ENCODE measurements at places on chromosomes 5 and 9.

- DNase-seq = no peak
Measured at GRCh38 chr5:132684491-132684890, 10.7 kb downstream of the IL4 start.

- DNase-seq = peak; percentile 84
Measured at GRCh38 chr5:34656001-34656699, at the start of gene RAI14. Gene RAI14 (plus strand): TSS chr5:34656328. CDS start chr5:34686920, 30,592 bp downstream.

- DNase-seq = no peak
Measured at GRCh38 chr9:89080193-89080592, 88.9 kb downstream of the S1PR3 start.

GRCh38 chr5:66813306-66813705 is 217.1 kb downstream of the MAST4 start:
- no peak for DNase-seq

GRCh38 chr9:115362101-115362500 is 244.1 kb upstream of the TNC start:
- DNase-seq = no peak

DNA sequence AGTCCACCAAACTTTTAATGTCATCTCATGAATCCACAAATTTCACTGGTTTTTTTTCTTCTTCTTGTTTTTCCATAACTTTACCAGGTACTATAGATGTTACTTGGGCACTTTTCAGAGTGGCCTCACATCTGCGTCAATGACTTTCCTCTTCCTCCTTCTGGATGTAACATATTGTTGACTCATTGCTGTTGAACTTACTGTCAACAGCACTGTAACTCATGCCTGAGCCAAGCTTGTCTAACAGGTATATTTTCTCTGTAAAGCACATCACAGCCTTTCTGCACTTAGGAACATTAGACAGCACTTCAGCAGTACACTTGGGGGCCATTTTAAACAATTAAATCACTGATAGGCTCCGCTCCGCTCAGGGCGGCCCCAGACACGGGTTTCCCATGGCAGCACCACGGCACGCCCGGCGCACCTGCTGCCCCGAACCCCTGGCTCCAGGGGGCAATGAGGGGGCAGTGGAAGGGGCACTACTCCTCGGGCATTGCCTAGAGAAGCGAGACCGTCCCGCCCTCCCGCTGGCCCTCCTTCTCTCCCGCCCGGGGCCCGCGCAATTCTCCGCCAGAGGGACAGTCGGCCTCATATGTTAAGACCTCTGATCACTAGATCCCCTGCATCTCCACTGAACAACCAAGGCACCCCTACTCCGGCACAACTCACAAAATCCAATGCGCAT is 41.9 kb upstream of the SPATA31C2 start:
- DNase-seq = no peak

GRCh38 chr5:126927429-126927828 is 102.9 kb downstream of the MARCHF3 start:
- no peak for DNase-seq

- DNase-seq = no peak
Measured at GRCh38 chr9:90801241-90801972, at the start of gene SYK. Gene SYK (plus strand): TSS chr9:90801819. CDS start chr9:90843899, 42,080 bp downstream.

GRCh38 chr9:131474711-131475110 is 28.0 kb upstream of the POMT1 start:
- no peak for DNase-seq

DNA sequence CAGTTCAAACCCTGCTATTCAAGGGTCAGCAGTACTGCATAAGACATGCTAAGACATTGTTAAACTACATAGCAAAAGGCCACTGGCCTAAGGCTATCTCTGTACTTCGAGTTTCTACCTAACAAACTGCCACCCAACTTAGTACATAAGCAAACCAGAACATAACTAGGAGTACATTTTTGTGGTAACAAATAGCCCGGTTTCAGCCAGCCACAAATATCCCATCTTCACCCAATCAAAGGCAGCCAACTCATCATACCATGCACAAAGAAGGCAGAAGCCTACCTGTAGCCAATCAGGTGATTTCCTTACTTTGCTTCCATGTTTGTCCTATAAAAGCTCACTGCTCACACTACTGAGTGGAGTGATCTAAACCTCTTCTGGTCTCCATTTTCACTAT is 201.4 kb downstream of the SMARCA2 start:
- DNase-seq = peak; percentile 63

DNA sequence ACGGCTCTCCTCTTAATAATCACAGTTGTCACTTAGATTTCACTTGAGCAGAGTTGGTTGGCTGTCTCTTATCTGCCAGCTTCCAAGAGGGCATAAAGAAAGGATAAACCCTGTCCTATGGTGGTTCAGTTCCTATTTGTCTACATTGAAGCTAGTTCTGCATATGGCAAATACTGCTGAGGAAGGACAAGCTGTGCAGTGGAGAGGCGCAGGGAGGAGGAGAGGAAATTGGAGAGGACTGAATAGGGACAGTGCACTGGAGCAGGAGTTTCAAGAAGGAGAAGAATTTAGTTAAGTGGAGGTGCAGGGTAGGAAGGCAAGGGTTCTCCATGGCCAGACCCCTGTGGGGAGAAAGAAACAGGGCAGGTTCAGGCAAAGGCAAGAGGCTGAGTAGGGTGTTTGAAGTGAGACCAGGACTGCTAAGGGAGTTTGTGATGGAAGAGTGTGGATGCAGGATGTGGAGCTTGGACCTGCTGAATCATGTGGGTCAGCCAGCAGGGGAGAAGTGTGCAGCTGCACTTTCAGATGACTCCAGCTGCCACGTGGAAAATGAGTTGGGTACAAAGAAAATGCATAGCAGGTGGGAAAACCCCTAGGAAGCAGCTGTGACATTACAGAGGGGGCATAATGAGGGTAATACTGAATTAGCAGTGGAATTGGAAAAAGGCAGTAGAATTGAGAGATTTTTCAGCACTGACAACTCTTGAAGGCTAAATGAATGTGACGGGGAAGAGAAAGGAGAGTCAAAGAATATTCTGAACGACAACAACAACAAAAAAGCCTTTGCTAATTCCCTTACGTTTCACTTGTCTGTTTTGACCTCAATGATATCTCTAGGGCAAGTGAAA is 66.8 kb downstream of the MAMDC2 start:
- peak; percentile 67 for DNase-seq

GRCh38 chr5:141743866-141744272 is 61.8 kb upstream of the ARAP3 start:
- DNase-seq = no peak

DNA sequence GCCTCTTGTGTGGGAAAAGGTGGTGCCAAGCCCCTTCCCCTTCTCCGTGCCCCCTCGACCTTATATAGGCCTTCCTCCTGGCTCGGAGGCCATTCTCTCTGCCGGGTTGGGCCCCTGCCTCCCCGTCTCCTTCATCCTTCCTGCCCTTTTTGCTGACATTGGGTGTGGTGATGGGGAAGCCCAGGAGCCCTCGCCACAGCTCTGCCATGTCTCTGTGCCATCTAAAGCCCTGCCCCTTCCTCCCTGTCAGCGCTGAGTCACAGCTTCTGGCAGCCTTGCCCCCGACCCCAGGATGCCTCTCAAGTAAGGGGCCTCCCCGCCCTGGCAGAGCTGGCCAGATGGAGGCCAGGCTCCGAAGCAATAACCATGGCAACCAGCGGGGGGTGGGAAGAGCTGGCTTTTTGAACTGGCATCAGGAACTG is 30.4 kb downstream of the JADE2 start:
- DNase-seq = peak; percentile 99

DNA sequence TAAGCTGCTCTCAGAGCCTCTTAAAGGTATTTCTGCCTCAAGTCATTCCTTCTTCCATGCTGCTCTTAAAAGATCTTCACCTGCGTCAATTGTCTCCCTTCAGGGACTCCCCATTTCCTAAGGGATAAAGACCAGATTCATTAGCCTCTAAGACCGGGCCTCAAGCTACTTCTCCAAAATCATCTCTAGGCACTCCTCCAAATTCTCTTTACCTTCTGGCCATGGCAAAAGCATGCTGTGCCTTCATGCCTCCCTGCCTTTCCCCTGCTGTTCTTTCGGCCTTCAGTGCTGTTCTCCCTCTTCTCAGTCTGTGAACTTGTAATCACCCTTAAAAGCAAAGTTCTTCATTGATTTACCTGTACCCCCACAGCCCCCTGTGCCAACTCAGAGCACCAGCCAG is 4.4 kb downstream of the TMOD1 start:
- DNase-seq = no peak

- DNase-seq = no peak
Measured at GRCh38 chr5:176334031-176334770, 27.4 kb downstream of the KIAA1191 start.

- no peak for DNase-seq
Measured at GRCh38 chr9:97565262-97565661, 63.8 kb downstream of the TMOD1 start.

DNA sequence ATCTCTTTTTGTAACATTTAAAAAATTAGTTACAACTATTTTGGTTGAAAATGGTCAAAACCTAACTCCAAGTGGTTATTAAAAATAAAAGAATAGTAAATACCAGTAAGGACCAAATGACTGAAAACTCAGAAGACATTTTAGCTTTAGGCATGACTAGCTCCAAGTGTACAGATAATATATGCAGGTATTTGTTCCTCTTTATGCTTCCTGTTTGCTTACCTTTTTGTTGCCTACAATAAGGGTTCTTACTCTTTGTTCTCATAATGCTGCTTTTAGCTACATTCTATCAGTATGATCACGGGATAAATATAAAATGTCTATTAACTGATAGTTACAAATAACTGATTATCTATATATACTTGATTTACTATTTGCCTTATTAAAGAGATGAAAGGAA is 259.6 kb downstream of the CDH12 start:
- DNase-seq = no peak

GRCh38 chr9:126719618-126720031 is 85.2 kb upstream of the ZBTB43 start:
- DNase-seq = peak; percentile 84

DNA sequence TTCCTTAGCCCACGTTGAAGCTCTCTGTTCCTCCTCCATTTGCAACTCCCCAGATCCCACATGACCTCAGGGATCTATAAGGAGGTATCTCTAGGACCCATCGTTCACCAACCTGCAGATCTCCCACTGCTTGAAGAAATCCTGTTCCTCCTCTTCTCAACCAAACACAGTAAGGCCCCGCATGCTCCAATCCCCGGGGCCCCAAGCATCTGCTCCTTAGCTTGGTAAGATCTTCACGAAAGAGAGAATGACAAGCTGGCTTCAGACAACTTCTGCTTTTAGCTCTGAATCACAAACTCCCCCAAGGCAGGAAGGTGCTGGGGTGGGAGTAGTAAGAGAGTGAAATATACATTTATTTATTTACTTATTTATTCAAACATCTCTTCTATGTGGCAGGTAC is 33.0 kb upstream of the ARHGAP26 start:
- no peak for DNase-seq

DNA sequence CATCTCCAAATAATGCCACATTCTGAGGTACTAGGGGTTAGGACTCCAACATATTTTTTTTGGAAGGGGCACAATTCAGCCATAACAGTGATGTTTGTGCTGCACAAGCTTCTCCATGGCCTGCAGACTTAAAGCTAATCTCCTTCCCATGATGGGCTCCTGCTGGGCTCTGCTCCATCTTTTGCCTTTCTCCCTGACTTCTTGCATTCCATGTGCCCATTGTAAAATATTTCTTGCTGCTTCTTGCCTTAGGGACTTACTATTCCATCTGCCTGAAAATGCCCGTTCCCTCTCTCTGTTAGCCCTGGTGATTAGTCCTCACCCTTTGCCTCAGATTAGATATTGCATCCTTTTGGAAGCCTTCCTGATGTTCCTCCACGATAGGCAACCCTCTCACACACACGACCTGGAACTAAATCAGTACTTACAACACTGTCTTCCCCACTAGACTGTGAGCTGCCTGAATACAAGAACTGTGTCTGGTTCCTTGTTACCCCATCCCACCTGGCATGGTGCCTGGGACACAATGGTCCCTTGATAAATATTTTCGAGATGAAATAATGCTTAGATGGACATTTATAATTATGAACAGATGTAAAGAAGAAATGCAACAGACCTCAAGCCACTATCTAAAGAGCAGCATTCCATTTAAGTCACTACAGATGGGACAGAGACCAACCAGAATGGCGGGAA is 33.5 kb downstream of the OR1J1 start:
- DNase-seq = no peak

- no peak for DNase-seq
Measured at GRCh38 chr5:112895682-112896081, 26.3 kb downstream of the REEP5 start.

- DNase-seq = no peak
Measured at GRCh38 chr9:87102126-87102525, 154.8 kb upstream of the GAS1 start.

- peak; percentile 32 for DNase-seq
Measured at GRCh38 chr9:123120131-123120530, 86.7 kb downstream of the GPR21 start.

DNA sequence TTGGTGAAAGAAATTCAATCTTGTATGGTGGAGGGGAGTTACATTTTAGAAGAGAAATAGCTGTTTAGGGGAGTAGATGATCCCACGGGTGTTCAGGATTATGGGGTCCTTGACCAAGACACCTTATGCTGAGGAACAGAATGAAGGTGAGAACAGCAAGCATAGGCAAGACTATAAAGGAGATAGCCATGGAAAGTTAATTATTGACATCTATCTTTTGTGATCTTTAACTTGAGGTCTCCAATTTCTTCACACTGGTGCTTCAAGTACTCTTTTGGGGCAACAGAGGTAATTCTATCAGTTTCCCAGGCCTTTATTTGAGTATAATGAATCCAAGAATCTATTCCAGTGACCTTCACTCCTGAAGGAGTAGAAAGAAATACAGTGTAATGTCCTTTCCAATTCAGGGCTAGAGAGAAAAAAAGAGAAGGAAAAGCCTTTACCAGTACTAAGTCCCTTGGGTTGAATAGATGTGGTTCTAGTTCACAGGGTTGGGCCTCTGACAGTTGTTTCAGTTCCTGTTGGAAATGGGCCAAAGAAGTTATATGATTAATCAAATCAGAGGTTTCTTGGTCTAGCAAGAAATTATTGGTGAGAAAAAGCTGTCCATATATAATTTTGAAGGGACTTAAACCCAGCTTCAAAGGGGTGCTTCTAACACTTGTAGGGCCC is 2104.1 kb upstream of the ACO1 start:
- no peak for DNase-seq

DNA sequence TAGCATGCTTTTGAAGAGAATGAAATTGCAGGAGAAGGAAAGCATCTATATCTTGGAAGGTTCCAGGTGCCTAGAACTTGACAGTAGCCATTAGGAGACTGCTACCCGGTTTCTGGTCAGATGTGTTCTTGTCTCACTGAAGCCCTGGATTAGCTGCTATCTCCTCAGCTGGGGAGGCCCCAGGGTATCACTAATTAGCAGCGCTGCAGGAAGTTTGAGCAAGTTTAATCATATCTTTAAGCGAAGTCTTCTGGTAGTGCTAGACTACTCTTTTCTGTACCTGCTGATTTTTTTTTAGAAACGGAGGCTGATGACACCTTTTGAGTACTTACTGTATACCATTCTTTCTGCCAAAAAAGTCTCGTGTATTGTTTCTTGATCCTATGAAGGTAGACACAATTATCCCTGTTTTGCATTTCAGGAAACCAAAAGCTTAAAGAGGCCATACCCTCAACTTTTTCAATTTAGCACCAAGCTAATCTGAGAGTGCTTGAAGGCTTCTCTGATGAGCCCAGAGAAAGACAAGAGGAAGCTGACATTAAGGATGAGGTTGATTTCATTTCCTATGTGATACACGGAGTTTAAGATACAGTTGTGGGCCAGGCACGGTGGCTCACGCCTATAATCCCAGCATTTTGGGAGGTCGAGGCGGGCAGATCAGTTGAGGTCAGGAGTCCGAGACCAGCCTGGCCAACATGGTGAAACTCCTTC is 201.3 kb downstream of the ARHGAP26 start:
- DNase-seq = no peak

- DNase-seq = no peak
Measured at GRCh38 chr9:92964607-92965060, 17.3 kb downstream of the FGD3 start.

Data from HT1080 (cell line).